ENCODE measurements at places on chromosomes 2 and 18.
A peak's percentile ranks its signal among the peaks of the same experiment; 100 is the strongest.

DNA sequence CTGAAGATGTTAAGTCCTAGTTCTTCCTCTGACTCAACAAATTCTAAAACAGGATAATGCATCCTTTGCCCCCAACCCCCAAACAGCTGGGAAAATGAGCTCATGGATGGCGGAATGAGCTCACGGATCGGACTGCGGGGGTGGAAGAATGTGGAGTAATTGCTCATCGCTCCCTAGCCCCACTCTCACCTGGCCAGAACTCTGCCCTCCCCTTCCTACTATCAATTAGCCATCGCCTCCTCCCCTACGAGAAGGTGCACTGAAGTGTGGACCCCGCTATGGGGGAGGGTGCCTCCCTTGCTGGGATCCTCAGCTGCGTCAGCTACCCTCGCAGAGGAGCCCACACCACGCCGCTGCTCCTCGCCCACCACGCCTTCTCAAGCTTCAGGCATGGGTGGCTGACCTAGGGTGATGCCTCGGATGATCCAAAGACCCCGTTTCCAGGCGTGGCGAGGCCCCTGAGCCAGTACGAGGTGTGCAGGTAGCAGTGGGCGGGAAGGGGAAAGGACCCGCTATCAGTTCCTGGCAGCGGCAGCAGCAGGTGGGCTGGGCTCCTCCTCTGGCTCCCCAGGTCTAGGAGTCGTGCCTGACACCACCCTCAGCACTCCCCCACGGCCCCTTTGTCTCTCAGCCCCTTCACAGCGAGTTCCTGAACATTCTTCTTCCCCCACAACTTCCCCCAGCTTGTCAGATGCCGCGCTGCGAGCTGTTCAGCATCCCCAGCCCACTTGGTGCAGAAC is 82.1 kb upstream of the POMC start:
- peak; percentile 90 for DNase-seq

DNA sequence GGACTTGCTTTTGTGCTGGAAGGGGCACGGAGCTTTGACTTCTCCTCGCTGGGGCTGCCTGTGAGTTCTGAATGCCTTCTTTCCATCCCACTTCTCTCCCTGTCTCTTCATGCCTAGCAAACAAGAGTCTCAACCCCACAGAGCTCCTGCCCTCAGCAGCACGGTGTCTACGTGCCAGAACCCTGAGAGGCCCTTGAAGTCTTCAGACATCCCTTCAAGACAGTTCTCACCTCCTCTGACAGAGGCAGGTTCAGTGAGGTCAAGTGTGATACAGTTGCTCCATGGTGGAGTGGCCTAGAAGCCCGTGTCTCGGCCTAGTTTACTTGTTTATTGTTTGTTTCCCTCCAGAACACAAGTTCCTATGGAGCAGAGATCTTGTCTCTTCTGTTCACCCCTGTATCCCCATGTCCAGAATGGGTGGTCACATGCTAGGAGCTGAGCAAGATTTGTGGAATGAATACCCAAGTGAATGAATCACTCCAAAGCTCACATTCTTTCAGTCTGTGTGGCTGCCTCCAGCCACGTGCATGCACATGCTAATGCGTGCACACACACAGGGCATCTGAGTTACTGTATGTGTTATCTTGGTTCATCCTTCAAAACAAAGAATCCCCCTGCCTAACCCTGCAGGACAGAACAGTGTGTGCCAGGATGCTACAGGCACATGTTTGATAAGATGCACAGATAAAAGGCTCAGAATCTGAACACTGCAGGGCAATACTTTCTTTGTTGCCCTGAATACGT is 391.6 kb downstream of the NBAS start:
- DNase-seq = peak; percentile 97

DNA sequence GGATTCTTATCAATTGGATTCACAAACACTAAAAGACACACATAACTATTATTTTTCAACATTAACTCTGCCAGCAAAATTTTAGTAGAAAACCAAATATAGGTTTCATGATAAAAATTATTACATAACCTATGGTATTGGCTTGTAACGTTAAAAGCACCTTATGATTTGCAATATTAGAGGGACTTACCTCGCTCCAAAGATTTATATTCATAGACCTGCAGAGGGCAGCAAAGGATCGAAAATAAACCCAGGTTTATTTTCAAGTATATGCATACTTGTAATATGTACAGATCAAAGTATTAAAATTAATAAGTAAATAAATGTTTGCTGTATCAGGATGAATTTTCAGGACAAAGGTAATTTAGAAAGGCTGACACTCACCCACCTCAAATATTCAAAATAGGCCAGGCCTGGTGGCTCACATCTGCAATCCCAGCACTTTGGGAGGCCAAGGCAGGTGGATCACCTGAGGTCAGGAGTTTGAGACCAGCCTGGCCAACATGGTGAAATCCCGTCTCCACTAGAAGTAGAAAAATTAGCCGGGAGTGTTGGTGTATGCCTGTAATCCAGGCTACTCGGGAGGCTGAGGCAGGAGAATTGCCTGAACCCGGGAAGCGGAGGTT is 45.3 kb downstream of the LRPPRC start:
- peak; percentile 27 for DNase-seq

- no peak for DNase-seq
These were observed 239.6 kb downstream of the TDRD15 start for GRCh38 chr2:21363364-21363763.

- no peak for DNase-seq
These were observed 103.9 kb downstream of the SLC8A1 start for GRCh38 chr2:40348038-40348437.

DNA sequence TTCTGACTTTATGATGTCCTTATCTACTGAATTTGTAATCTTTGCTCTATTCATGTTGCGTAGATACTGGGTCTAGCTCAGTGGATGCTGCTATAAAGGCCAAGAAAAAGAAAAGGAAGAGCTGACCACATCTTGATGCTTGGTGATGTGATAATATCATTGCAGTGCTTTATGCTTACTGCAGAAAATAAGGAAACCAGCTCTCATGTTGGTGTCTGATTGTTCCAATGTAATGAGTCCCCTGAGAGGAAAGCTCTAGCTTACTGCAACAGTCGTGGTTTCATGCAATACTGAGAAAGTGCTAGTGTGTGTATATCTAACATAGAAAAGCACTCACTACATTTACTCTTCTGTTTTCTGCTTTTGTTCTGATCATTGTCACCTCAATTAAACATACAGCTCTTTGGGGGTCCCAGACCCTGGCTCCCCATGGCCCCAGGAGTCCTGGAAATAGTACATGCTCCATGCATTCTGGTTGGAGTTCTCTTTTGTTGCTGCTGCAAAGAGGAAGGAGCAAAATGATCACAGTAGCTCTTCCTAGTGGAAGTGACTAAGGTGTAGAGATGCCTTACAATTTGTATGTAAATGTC is 338.8 kb downstream of the CYRIA start:
- no peak for DNase-seq

- peak; percentile 77 for DNase-seq
These were observed 68.4 kb upstream of the CTDP1 start for GRCh38 chr18:79611040-79611681.

DNA sequence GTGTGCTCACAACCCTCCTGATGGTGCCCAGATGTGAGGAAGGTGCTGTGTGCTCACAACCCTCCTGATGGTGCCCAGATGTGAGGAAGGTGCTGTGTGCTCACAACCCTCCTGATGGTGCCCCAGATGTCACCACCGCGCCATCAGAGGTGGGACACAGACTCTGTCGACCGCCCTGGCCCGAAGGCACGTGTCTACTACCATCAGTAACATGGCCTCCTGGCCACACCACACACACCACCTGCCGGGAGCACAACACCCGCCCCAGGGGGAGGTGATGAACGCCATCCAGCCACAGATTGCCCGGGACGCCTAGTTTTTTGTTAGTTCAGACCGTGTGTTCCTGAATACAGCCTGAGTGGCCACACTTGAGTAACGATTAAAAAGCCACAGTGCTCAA is 24.5 kb downstream of the HDAC4 start:
- no peak for DNase-seq

- DNase-seq = no peak
These were observed 36.6 kb downstream of the PTCD3 start for GRCh38 chr2:86142436-86143257.

DNA sequence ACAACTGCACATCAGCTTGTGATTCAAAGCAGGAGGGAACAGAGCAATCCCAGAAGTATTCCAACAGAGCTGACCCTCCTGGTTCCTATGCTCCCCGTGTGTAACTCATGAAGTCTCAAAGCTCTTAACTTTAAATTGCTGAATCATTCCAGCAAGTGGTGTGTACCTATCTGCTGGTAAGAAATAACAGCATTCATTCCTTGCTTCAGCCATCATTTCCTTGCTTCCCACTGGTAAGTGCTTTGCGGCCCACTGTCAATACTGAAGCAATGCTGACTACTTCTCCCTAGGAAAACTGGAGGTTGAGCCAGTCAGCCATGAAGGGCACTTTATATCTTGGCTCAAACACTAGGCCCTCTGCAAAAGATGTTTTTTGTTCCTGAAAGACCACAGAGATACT is 222.4 kb downstream of the EXOC6B start:
- DNase-seq = peak; percentile 4

DNA sequence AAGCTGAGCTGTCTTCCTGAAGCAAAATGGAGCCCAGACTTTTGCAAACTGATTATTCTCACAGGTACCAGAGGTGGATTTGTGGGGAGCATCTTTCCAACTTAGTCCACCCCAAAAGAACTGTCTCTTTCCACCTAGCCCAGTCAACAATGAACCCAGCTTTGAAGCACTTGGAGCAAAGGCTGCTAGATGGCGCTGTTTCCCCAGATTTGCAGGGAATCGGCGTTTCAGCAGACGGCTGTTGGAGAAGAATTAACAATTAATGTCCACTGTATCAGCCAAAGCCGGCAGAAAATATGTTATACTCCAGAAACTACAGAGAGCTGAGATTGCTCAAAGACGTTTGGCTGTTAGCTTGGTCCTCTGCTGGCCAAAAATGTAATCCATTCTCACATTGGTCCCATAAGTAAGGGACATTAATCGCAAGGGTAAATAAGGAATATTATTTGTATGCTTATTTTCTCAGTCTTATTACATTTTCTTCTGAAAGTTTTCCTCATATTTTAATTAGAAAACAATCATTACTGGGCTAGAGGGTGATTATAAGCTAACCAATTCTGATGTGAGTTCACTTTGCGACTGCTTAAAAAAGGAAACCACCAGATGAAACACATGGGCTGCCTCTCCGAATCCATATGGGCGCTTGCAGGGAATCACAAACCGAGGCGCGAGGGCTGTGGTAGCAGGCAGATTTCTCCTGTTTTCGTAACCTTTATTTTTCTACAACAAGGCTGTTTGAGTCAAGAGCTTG is 423.8 kb upstream of the MEX3C start:
- DNase-seq = peak; percentile 53

DNA sequence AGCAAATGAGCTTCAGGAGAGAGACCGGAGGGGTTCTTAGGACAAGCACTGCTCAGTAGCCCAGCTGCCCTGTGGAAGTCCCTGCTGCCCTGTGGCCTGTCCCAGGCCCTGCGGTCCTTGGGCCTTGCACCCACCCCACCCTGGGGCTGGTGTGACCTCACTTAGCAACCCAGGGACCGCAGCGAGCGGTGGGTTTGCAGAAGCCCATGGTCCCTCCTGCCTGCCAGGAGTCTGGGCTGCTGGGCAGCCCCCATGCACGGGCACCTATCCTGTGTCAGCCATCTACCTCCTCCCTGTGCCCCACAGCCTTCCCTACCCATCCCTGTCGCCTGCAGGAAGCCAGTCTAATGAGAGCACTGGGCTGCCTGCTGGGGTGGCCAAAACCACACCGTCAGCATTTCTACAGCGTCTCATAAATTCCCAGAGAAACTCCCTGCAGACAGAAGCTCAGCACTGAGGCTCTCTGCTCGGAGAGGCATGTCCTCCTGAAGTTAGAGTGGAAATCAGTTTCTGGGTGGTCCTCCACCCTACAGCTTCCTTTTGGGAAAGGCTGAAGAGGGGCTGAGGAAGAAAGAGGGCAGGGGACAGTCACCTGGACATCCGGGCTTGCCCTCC is 231.1 kb upstream of the HS6ST1 start:
- peak; percentile 46 for DNase-seq

GRCh38 chr2:204124140-204124750 is 187.7 kb downstream of the ICOS start:
- no peak for DNase-seq

DNA sequence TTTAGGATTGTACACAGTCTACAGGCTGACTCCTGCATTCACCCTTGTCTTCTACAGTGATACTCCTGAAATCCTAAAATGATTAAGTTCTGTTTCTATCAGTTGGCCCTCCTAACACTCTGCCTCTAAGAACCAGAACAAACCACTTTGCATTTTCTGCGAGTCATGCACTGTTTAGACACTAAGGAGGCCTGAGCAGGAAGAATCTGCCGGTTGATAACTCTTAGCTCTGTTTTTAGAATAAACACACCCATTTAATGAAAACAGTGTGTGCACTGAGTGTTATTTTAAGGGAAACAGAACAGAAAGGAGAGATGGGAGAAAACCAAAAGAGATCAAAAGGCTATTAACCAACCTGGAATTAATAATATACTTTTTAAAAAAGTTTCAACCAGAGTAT is 22.9 kb upstream of the SSB start:
- peak; percentile 23 for DNase-seq

DNA sequence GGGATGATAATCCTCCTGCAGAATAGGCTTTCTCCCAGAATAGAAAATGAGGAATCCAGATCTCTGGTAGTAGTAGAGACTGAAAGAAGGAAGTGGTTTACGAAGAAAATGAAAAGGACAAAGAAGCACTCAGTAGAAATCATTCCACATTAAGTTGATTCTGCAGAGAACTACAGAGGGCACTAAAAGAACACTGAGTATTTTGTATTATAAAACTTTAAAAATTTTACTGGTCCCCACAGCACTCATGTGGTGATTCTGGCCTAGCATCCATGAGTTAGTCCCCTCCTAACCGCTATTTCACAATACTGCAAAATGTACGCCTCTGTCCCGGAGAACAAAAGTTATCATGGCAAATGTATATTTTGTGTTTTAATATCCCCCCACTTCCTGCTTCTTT is 42.9 kb upstream of the SLC35F5 start:
- no peak for DNase-seq

GRCh38 chr2:175633227-175633626 is 368.8 kb downstream of the LNPK start:
- no peak for DNase-seq

- DNase-seq = peak; percentile 94
These were observed 143.9 kb upstream of the FN1 start for GRCh38 chr2:215579809-215580208.

GRCh38 chr2:86195808-86196387 is 636 bp upstream of the IMMT start:
- no peak for DNase-seq

GRCh38 chr18:59665057-59666006 is 31.9 kb downstream of the CCBE1 start:
- peak; percentile 80 for DNase-seq

DNA sequence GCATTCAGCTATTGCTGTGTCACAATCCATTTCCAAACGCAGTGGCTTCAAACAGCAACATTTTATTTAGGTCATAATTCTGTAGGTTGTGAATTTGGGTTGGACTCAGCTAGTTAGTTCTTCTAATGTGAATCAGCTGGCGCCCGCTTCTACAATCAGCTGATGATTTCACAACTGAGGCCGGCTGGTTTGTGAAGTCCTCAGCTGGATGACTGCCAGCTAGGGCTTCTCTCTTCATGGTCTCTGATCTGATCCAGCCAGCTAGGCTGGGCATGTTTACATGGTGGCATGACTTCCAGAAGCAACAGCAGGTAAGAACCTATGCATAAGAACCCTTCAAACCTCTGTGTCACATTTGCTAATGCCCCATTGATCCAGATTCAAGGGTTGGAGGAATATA is 172.0 kb downstream of the SLC4A10 start:
- peak; percentile 8 for DNase-seq

- DNase-seq = peak; percentile 69
These were observed 637.5 kb downstream of the PLCL1 start for GRCh38 chr2:198441901-198442300.

- no peak for DNase-seq
These were observed 37.6 kb upstream of the FZD7 start for GRCh38 chr2:201996006-201996405.
